ENCODE measurements at places on chromosomes 5 and 9. TPM values are rescaled to one million over a fixed set of nuclear protein-coding genes. Genes with fewer than 3 reads are reported as not detected.
A peak's percentile ranks its signal among the peaks of the same experiment; 100 is the strongest.

DNA sequence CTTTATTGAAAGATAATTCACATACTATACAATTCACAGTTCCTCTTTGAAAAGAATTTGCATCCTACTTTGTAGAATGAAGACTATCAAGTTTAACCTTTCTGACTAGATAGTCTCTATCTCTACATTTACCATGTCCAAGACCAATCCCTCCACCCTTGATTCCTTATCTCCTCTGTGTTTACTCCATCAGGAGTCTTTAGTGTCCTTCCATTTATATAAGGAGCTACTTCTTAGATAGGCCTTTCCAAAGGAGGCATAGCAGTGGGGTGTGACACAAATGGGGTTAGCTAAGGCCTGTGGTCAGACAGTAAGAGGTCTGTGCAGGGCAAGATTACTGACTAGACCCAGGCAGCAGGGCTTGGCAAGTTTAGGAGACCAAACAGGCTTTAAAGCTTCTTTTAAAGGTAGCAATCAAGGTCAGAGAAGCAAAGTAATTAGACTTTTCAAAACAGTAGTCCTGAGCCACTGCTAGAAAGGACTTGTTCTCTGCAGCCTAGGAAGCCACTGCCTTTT is 11.1 kb upstream of the DMXL1 start:
- no peak for DNase-seq

The ARSI gene
- total RNA-seq: not detected

DNA sequence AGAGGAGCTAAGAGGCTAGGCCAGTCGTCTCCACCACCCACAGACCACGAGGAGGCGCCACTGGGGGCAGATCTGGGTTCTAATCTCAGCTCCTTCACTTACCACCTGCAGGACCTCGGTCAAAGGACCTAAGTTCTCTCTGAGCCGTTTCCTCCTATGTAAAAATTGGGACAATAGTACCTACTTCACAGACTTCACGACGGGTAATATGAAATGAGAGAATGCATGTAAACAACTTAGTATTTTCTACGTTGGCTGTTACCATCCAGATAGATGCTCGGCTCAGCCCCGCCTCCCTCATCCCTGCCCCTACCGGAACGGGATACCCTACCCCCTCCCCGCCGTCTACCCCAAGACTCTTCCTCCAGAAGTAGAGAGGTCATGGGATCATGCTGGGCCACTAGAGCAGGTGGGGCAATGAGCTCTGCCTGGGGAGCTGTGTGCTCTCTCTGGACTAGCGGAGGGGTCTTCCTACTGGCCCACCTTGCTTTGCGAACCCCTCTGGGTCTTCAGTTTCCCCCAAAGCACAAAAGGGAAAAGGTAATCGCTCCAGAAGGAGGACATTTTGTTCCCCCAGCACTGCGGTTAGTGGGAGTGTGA is 541 bp downstream of the GNPDA1 start:
- peak; percentile 43 for DNase-seq

- no peak for DNase-seq
Observed at GRCh38 chr9:109242741-109243140, 75.7 kb upstream of the FRRS1L start.

DNA sequence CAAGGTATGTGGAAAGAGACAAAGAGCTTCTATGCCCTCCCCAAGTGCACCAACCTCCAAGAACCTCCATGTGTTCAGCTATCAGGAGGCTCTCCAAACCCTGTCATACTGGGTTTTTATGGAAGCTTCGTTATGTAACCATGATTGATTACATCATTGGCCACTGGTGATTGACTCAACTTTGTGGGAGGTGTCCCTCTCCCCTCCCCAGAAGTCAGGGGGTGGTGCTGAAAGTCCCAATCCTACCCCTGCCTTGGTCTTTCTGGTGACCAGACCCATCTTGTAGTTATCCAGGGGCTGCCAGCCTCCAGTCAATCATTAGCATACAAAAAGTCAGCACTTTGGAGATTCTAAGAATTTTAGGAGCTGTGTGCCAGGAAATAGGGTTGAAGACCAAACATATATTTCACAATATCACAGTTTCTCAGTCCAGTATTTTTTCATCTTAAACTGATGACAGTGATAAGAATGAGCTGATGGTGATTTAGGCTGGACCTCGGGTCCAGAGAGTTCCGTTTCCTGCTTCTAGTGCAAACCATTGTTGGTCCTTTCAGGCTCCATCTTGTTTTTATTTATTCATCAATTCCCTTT is 27.3 kb upstream of the FANCC start:
- no peak for DNase-seq

DNA sequence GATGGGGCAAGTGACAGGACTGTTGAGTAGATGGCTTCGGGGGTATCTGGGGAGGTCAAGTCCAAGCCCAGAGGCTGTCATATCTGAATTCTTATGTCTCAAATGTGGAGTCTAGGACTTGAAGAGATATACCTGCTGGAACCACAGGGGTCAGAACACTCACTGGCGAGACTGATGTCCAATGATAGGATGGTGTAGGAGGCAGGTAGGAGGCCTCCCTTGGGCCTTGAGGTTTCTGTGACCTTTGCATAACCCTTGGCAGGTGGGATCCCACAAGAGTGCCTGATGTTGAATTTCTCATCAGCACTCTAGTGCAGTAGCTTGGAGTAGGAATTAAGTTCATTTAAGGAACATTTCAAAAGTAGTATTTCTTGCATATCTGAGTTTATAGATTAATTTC is 2.8 kb downstream of the CCL21 start:
- no peak for DNase-seq

DNA sequence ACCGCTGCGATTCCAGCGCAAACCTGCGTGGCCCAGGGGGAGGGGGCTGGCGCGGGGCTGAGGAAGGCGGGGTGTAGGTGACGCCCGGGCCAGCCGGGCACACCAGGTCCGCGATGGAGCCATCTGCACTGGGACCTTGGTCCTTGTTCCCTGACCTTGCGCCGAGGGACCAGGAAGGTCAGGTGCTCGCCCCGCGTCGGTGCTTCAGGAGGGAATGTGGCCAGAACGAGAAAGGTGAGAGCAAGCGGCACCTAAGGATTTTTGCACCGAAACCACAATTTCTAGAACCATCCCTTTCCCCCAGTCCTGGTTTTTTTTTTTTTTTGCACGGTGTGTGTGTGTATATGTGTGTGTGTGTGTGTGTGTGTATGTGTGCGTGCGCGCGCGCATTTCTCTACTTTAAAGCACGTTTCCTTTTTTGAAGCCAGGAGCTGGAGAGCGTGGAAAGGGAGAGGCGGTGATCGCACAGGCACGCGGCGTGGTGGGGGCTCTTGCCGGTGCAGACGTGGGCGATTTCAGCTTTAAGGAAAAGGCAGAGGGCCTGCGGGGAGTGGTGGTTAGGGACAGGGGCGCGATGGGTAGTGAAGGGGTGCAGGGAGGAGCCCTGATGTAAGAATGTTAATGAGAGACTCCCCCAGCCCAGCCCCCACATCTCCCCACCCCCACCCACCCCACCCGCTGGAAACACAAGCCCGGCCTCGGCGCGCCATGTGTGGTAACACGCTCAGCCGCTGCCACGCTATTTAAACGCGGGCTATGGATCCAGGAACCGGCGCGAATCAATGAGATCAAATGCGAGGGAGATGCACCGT is at the start of gene NPR3:
TSS of gene NPR3 (plus strand) at position 772 of the 812 bp plus-strand sequence. CDS start 456 bp downstream, outside the sequence.
- DNase-seq: peak; percentile 73

GRCh38 chr5:43105369-43106289 is 15.1 kb upstream of the ZNF131 start:
- DNase-seq: peak; percentile 90

Data from stomach (tissue), 19 donors.